Naive thymus-derived CD8-positive, alpha-beta T cell (primary cell): ENCODE measurements at places on chromosomes 4 and X. TPM values are rescaled to one million over a fixed set of nuclear protein-coding genes. Genes with fewer than 3 reads are reported as not detected.

Gene FGA
- not detected for total RNA-seq

Gene RHOH
- 249 TPM for total RNA-seq

Gene MAGEA10
- total RNA-seq, result not detected

Gene VGLL1
- total RNA-seq, result not detected

Gene OSTC
- 48.2 TPM for total RNA-seq

Gene N4BP2
- total RNA-seq, result 19.0 TPM

Gene GK
- total RNA-seq, result 3.6 TPM

Gene POF1B
- total RNA-seq, result not detected

Gene RASL11B
- total RNA-seq, result 0.63 TPM

Gene TRIM61
- 2.6 TPM for total RNA-seq

Gene IL9R
- total RNA-seq, result 1.4 TPM

DNA sequence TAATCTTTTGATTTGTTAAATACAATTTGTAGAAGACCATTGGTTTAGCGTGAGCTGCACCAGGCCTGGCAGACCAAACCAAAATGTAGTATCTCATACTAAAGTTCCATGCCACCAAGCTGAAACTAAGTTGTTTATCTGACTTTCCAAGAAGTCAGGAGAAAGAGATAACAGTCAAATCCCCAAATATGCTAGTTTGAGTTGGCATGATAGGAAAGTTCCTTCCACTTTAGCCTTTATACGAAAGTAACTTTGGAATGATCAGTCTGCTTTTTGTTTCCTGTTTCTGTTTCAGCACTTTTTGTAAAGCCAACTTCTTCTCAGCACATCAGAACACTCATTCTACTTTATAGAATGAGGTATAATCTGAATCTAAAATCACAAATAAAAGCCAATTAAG, 449.2 kb downstream of the GRXCR1 start:
- no peaks in the 10 kb centered on the region for H3K4me1 ChIP-seq
- no peak overlapping the region for H3K27ac ChIP-seq
- H3K4me3 ChIP-seq, result no peak overlapping the region
- DNase-seq, result no peak
- no peaks in the 10 kb centered on the region for H3K27me3 ChIP-seq

DNA sequence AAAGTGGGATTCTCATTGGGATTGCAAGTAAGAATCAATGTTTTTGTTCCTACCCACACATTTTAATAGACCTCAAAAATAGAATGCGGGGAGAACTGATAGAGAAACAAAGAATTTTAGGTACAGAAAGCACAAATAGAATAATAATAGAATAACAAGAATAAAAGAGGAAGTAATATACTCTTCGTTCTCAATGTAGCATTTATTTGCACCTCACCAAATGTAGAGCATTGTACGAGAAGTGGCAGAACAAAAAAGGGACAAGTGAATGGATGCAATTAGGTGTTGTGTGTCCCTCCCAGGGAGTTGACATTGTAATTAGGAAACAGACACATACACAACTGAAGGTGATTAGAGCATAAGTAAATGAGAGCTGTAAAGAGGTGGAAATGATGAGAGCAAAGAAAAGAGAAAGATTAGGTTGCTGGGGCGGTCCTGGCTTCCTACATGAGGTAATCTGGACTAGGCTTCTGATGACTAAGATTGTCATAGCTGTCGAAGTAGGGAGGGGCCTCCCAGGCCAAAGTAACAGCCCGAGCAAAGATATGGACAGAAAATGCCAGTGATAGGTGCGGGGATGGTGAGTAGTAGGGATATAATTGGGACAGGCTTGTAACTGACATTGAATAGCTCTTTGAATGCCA, 10.4 kb downstream of the RAB9A start:
- DNase-seq, result no peak
- H3K4me1 ChIP-seq, result peaks cover 92% of the 10 kb centered on the region
- H3K4me3 ChIP-seq, result peak overlapping the region; percentile 57
- peaks cover 4% of the 10 kb centered on the region for H3K36me3 ChIP-seq
- H3K27me3 ChIP-seq, result no peaks in the 10 kb centered on the region

DNA sequence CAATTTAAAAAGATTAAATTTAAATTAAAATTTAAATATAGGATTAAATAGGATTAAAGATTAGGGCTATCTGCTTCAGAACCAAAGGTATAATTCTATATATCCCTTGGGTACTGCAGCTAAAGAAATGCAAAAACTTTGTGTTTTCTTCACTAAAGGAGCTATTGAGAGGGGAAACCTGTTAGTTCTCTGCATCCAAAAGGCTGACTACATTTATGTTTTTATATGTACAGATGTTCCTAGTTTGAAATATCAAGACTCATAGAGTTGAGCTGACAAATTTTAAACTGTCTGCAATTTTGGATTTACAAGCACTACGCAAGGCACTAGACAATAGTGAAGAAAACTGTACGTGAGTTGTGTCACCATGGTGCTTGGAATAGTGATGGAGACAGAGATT, 95.2 kb downstream of the CEP44 start:
- H3K4me3 ChIP-seq, result no peak overlapping the region
- DNase-seq, result no peak
- no peak overlapping the region for H3K27ac ChIP-seq
- H3K4me1 ChIP-seq, result no peaks in the 10 kb centered on the region

- no peak overlapping the region for H3K27ac ChIP-seq
- H3K4me1 ChIP-seq, result peaks cover 24% of the 10 kb centered on the region
- peaks cover 15% of the 10 kb centered on the region for H3K36me3 ChIP-seq
These were observed 19.6 kb downstream of the ACSL1 start for GRCh38 chr4:184806229-184806550.

GRCh38 chr4:74543231-74543781, 98.4 kb downstream of the AREG start:
- no peak overlapping the region for H3K27ac ChIP-seq
- H3K4me3 ChIP-seq, result no peak overlapping the region
- H3K4me1 ChIP-seq, result peaks cover 7% of the 10 kb centered on the region
- DNase-seq, result no peak
- H3K27me3 ChIP-seq, result no peaks in the 10 kb centered on the region

DNA sequence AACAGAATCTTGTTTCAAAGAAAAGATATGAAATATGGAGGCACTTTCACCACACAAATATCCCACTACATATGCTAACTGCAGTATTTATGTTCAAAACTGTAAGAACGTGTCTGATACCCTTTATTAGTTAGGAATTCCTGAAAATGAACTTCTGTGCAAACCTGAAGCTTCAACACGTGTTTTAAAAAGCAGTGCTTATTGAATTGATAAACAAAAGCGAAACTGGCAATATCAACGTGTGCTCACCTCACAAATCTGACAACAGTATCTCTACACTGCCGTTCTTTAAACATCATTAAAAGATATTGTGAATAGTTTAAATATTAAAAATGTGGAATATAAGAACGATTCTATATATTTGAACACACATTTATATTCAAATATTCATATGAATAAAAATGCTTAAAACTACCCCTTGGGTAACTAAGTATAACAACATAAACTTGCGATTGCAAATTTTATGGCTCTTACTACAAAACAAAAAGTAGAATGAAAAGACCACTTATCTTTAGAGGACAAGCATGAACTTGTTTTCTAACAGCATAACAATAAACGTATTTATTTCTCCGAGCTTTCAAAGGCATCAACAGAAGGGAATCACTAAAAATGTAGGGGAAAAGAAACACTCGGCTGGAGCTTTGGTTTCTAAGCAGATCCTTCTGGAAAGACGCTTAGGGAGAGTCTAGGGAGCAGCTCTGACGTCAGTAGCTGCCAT, at the start of gene LRP2BP:
Gene LRP2BP, minus strand, starts transcription at position 687 of the 718 bp plus-strand sequence. CDS start 17,738 bp downstream, outside the sequence.
- peak within 1 kb of the TSS; percentile 96 for H3K4me3 ChIP-seq
- H3K27ac ChIP-seq, result peak within 1 kb of the TSS; percentile 98
- peaks cover 13% of the 10 kb centered on the region for H3K36me3 ChIP-seq
- H3K27me3 ChIP-seq, result no peaks in the 10 kb centered on the region
- peaks cover 28% of the 10 kb centered on the region for H3K4me1 ChIP-seq
- no peak for DNase-seq

GRCh38 chr4:171376724-171377123, 436.5 kb upstream of the GALNTL6 start:
- H3K36me3 ChIP-seq, result no peaks in the 10 kb centered on the region
- no peaks in the 10 kb centered on the region for H3K4me1 ChIP-seq
- no peak for DNase-seq
- H3K27me3 ChIP-seq, result no peaks in the 10 kb centered on the region

DNA sequence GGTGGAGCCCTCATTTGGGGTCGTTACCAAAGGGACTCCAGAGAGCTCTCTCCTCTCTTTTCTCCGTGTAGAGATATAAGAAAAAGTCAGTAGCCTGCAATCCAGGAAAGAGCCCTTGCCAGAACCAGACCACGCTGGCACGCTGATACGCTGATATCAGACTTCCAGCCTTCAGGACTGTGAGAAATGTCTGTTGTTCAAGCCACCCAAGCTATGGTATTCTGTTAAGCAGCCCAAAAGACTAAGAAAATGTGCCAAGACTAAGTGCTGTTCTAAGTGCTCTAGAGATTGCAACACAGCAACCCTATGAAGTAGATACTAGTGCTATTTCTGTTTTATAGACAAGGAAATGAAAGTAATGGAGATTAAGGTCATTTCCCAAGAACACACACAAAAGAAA, 205.7 kb downstream of the CAMK2D start:
- DNase-seq, result no peak
- H3K4me3 ChIP-seq, result no peak overlapping the region
- peaks cover 6% of the 10 kb centered on the region for H3K4me1 ChIP-seq
- H3K27ac ChIP-seq, result no peak overlapping the region

- peaks cover 8% of the 10 kb centered on the region for H3K4me1 ChIP-seq
- no peak for DNase-seq
- no peaks in the 10 kb centered on the region for H3K27me3 ChIP-seq
- H3K4me3 ChIP-seq, result no peak overlapping the region
- no peak overlapping the region for H3K27ac ChIP-seq
These were observed 16.4 kb downstream of the PNMA6F start for GRCh38 chrX:153304988-153305736.

DNA sequence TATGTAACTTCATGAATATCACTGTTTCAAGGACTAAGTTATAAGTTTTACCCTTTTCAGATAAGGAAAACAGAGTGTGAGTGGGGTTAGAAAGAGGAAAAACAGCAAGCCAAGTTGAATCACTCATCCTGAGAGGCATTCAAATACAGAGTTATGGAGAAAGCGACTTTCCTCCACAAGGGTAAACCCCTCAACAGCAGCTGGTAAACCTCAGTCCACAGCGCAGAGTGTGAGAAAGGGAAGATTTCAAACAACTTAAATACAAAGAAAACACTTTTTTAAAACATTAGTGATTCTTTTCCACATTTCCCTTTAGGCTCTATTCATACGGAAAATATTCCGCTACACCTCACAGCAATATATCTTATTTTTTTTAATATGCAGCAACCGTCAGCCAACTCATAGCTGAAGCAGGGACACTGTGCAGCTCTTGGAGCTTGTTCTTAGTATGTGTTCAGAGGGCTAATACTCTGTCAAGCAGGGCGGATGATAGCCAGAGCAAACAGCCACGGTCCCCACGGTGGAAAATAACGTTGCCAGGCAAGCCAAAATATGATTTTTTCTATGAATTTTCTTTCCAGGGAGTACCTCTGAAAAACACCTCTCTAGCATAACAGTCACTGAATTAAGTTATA, 488.9 kb upstream of the FAT1 start:
- H3K4me3 ChIP-seq, result no peak overlapping the region
- H3K27ac ChIP-seq, result no peak overlapping the region
- H3K36me3 ChIP-seq, result no peaks in the 10 kb centered on the region
- DNase-seq, result no peak
- no peaks in the 10 kb centered on the region for H3K27me3 ChIP-seq

GRCh38 chrX:69314436-69315348, 149.4 kb upstream of the PJA1 start:
- H3K4me1 ChIP-seq, result no peaks in the 10 kb centered on the region
- no peak overlapping the region for H3K4me3 ChIP-seq
- no peak overlapping the region for H3K27ac ChIP-seq
- H3K27me3 ChIP-seq, result no peaks in the 10 kb centered on the region
- DNase-seq, result no peak
- H3K36me3 ChIP-seq, result no peaks in the 10 kb centered on the region

DNA sequence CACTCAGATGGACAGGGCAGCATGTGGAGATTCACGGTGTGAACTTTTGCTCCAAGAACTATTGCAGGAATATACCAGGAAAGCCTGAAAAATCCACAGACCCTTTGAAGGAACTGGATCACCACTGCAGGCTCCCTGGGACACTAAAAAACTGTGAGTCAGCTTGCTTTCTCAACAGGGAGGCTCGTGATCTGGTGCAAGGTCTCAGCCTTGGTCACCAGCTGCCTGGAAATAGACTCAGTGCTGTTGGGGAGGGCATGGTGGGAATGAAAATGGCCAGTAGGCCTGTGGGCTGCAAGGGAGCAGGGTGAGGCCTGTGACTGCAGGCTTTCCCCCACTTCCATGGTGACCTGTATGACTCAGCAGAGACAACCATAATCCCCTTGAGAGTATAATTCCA, 426.4 kb upstream of the RPS6KA3 start:
- peaks cover 1% of the 10 kb centered on the region for H3K27me3 ChIP-seq
- no peak overlapping the region for H3K27ac ChIP-seq
- H3K36me3 ChIP-seq, result no peaks in the 10 kb centered on the region
- no peak overlapping the region for H3K4me3 ChIP-seq
- no peaks in the 10 kb centered on the region for H3K4me1 ChIP-seq

DNA sequence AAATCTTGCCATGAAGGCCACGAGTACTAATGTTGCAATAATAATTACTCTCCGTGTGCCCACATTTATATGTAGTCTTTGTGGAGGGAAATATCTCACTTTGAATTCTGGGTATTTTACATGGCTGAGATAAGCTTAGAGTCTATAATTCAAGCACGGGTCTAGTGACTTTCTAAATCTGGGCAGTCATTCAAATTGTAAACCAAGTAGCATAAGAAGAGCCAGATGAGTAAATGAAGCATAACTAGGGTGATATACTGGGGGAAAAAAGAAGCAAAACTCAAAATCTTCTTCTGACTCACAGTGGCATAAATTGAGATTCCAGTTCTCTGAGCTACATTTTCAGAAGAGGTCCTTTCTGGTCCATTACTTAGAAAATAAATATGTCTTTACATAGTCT, 53.0 kb downstream of the MAPK10 start:
- no peaks in the 10 kb centered on the region for H3K36me3 ChIP-seq
- H3K4me3 ChIP-seq, result no peak overlapping the region
- DNase-seq, result no peak
- no peaks in the 10 kb centered on the region for H3K4me1 ChIP-seq

DNA sequence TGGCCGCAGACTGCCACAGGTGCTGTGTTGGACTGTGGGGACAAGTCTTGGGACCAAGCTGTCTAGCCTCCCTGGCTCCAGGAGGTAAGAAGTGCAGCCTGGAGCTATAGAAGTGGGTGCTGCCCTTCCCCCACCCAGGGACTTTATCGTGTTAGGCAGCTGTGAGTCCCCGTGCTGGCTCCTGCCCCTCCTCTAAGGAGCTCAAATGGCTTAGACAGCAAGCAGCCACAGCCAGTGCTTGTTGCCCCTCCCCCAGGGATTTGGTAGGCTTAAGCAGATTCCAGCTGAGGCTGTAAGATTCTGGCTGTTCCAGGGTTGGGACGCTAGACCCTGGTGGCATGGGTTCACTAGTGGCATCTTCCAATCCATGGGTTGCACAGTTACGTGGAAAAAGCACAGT, 979.4 kb upstream of the PCDH10 start:
- no peaks in the 10 kb centered on the region for H3K4me1 ChIP-seq
- no peak for DNase-seq
- no peaks in the 10 kb centered on the region for H3K27me3 ChIP-seq
- H3K4me3 ChIP-seq, result no peak overlapping the region
- no peak overlapping the region for H3K27ac ChIP-seq
- no peaks in the 10 kb centered on the region for H3K36me3 ChIP-seq

GRCh38 chrX:1748408-1748807, 133.5 kb downstream of the ASMT start:
- DNase-seq, result no peak
- H3K27me3 ChIP-seq, result no peaks in the 10 kb centered on the region
- no peak overlapping the region for H3K4me3 ChIP-seq
- peaks cover 33% of the 10 kb centered on the region for H3K36me3 ChIP-seq
- H3K27ac ChIP-seq, result no peak overlapping the region
- no peaks in the 10 kb centered on the region for H3K4me1 ChIP-seq
